ENCODE measurements at places on chromosomes 2 and 18. TPM values are rescaled to one million over a fixed set of nuclear protein-coding genes. Genes with fewer than 3 reads are reported as not detected.

DNA sequence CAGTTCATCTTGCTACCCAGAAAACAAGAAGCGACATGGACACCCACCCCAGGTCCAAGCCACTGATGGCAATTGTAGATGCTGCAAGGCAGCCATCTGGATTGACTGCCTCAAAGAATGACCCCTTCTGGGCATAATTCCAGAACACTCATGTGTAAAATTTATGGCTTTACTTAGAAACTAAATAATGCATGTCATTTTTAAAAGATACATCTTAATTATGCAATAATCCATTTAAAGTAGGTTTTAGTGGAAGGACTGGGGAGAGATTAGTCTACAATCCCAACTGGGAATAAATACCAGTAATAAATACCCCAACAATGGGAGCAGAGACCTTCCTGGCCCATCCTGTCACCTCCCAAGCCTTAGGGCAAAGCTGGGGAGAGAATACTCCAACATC lies 247.7 kb downstream of the SS18 start:
- no peak for DNase-seq

DNA sequence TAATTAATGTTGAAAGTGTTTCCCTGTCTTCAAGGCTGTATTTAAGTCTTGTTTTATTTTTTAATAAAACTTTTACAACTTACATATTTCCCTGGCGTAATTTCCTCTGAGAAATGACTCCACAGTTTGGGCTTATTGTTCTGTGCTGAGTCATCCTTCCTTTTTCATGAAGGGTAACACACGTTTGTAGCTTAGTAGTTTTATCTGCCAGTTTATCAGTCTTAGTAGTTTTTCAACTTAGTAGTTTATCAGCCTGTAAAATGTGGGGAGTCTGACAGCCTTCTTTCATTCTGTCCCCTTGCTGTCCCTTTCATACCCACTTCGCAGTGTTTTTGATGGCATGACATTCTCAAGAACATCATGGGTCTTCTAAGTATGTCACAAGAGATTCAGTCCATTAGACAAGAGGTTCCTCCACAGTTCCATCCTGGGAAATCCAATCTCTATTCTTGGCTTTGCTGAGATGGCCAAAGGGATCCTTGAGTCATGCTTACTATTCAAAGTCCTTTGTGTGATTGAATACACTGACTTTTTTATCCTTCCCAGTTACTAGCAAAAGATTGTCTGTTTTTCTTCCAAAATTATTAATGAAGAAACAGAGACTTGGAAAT lies 60.0 kb upstream of the SGPP2 start:
- peak; percentile 19 for DNase-seq

GRCh38 chr2:226130192-226130591 lies 669.4 kb downstream of the IRS1 start:
- DNase-seq: peak; percentile 36

DNA sequence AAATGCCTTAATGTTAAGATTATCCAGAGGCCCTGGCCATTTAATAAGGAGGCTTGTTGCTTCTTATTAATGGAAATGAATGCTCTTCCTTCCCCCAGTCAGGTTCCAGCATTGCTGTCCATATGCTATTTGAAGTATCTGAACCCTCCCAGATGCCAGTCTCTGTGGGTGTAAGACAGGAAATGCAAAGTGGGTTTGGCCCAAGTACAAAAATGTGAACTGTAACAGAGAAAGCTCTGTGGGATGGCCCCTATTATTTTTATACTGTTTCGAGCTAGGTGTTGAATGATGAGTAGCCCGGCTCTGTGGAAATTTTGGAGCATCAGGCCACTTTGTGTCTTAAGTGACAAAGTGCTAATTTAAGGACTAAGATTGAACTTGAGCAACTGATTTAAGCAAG lies 141.0 kb downstream of the UXS1 start:
- DNase-seq: peak; percentile 78

- peak; percentile 53 for DNase-seq
Measured at GRCh38 chr2:127504552-127505430, 21.5 kb downstream of the IWS1 start.

- DNase-seq: no peak
Measured at GRCh38 chr2:84940831-84941412, 30.0 kb upstream of the KCMF1 start.

DNA sequence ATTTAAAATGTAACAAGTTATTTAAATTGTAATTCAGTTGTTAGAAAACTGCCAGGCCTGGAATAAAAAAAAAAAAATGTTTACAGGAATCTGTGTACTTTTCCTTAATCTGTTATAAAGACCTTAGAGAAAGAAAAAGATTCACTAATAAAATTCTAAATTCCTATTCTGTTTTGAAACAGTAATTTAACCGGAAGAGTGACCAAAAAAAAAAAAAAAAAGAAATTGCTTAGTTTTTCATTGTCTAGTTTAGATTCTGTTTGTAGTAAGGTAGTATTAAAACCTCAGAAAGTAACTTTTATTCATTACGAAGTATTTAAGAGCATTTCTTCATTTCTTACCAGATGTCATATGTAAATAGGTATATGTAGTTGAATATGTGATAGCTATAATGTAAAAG lies 2.5 kb downstream of the REL start:
- DNase-seq: no peak

DNA sequence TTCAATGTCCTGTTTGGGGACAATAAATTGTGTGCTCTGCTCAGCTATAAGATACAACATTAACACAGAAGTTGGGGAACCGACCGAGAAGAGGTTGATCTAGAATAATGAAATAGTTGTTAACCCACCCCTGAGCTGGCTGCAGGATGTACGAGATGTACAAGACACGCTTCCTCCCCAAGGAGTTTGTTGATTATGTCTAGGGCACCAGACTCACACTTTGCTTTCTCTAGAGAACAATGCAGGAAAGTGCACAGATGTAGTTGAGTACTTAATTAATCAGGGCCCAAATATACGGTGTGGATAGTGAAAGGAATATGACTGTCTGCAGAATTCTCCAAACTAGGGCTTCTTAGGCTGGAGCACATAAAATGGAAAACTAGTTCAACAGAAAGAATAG lies 415.2 kb upstream of the TNP1 start:
- no peak for DNase-seq

DNA sequence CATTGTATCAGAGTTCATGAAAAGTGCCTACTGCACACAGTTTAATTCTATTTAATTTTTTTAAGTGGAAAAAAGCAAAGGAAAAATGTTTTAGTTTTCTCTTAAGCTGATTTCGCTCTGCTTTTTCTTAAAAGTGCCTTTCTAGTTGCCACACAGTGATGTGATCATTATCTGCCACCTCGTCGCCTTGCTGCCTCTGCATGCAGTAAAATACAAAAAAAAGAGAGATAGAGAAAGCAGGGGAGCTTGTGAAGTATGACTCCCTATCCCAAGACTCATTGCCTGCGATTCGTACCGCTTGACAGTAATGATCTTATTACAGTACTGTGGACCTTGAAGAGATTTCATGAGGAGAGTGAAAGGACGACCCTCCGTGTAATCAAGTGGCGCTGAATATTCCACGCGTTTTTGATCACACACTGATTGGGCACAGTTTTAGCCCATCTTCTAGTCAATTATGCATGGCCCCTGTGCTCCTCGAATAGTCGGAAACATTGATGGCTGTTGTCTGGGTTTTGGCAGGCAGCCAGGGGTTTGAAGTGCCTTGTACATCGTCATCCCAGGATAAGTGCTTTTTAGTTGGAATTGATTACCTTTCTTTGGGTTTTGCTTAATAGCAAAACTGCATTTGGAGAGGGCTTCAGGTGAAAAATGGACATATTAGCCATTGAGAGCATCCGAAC lies 188.3 kb downstream of the GBX2 start:
- DNase-seq: no peak

DNA sequence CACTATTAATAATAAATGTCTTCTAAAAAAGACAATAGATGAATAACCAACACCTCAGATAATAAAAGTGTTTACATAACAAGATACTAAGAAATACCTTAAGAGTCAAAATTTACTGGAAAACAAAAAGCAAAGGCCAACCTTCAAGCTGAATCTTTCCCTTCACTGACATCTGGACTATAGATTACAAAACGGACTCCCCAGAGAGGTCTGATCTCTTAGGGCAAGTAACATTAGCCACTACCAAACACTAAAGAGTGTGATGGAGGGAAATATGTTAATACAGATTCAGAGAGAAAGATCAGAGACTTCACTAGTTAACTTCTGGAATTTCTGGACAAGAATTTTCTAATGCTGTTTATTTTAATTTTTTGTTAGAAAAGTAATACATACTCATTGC lies 13.9 kb downstream of the CLASP1 start:
- DNase-seq: peak; percentile 59

Gene CHRND
- total RNA-seq: 7.1 TPM

Gene SERPINB7
- total RNA-seq: 12.6 TPM

Gene ICA1L
- total RNA-seq: 2.9 TPM

Gene CENPO
- total RNA-seq: 56.1 TPM

Gene PSMA8
- total RNA-seq: not detected

Gene FER1L5
- not detected for total RNA-seq

Gene SDC1
- total RNA-seq: 73.1 TPM

Gene C2orf15
- total RNA-seq: not detected

Measured in LHCN-M2 (cell line).